ENCODE measurements at places on chromosomes 6 and 20.

GRCh38 chr6:112938650-112939049 is 591.5 kb downstream of the RFPL4B start:
- no peak for DNase-seq

DNA sequence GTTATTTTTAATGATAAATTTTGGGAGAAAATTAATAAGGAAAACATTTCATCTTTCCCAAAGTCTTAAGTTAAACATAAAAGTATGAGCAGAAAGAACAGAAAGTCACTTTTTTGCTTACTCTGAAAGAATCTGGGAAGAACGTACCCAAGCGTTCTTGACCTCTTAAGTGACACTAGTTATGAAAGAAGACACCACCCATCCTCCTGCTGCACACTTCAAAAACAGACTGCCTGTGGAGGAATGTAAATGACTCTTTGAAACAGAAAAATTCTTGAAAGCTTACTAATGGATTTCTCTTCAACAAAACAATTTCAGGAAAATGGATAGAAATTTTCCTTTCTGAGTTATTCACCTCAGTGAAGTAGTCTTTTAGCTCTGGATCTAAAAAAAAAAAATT is 227.7 kb downstream of the MEI4 start:
- peak; percentile 58 for DNase-seq

DNA sequence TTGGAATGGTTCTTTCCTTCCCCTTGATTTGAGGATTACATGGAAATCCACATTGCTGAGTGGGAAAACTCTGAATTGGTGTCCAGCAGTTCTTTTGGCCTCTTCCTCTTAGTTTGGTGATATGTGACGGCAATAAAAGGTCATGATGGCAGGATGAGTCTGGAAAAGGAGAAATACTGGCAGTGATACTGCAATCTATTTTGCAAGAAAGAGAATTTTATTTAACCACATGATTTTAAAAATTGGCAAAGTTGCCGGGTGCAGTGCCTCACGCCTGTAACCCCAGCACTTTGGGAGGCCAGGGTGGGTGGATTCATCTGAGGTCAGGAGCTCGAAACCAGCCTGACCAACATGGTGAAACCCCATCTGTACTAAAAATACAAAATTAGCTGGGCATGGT is 73.1 kb downstream of the ADTRP start:
- no peak for DNase-seq

- no peak for DNase-seq
Observed at GRCh38 chr6:37285861-37286311, 27.9 kb upstream of the TMEM217 start.

GRCh38 chr6:1610497-1611321 is 994 bp downstream of the FOXC1 start:
- DNase-seq, result peak; percentile 71
